A549 treated with ZK216348 at 1 μM for 4 hours (cell line): ENCODE measurements at places on chromosomes 4 and X. TPM values are rescaled to one million over a fixed set of nuclear protein-coding genes. Genes with fewer than 3 reads are reported as not detected.

The ANKRD50 gene
- 2.9 to 6.4 TPM (median 5.5 TPM) in 5 replicates for total RNA-seq

The PNCK gene
- 0.29 to 0.48 TPM (median 0.36 TPM) in 3 of 5 replicates, not detected in the others for total RNA-seq

The TEX13B gene
- total RNA-seq: not detected in 5 replicates

The SLC10A4 gene
- total RNA-seq: 4.3 to 9.3 TPM (median 8.2 TPM) in 5 replicates
